Left lung (tissue), 14 donors: ENCODE measurements at places on chromosomes 1 and 21.

- DNase-seq, result no peak
Observed at GRCh38 chr1:218969006-218969405, 204.7 kb upstream of the LYPLAL1 start.

GRCh38 chr1:222794656-222795474 lies 20.0 kb upstream of the DISP1 start:
- DNase-seq, result no peak

DNA sequence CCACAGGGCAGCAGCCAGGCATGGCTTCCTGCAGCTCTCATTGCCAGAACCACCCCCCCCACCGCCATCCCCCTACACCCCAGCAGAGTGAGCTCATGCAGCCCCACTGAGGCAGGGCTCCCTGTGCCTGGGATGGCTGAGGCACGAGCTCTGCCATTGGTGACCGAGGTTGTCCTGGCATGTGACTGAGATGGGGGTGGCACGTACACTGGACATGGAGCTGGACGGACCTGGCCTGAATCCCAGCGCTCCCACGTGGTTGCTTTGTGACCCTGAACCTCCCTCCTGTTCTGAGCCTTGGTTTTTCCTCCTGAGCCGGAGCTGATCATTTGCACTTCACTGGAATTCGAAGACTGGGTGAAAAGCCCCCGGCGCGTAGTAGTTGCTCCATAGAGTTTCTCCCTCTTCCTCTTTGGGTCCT lies 28.3 kb downstream of the ALPL start:
- no peak for DNase-seq

- DNase-seq, result no peak
Observed at GRCh38 chr1:203361945-203362719, 11.2 kb upstream of the FMOD start.

GRCh38 chr1:119086830-119087229 lies 53.6 kb downstream of the WARS2 start:
- DNase-seq, result no peak

GRCh38 chr1:180256341-180257027 lies 26.4 kb downstream of the LHX4 start:
- DNase-seq, result no peak

DNA sequence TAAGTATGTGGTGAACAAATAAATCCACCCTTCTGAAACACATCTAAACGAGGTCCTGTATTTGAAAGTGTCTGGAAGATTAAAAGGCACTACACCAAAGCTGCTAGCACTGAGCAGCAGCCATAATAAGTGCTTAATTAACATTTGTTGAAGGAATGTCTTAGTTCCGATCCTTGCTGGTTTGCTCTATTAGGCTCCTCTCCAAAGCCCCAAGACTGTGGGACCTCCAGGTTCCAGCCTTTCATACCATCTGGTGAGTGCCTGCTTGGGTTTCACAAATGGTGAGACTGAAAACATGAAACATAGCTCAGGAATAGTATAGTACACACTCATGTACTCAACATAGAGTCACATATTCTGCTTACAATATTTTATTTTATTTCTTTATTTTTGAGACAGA lies 640 bp upstream of the CYP2J2 start:
- no peak for DNase-seq

DNA sequence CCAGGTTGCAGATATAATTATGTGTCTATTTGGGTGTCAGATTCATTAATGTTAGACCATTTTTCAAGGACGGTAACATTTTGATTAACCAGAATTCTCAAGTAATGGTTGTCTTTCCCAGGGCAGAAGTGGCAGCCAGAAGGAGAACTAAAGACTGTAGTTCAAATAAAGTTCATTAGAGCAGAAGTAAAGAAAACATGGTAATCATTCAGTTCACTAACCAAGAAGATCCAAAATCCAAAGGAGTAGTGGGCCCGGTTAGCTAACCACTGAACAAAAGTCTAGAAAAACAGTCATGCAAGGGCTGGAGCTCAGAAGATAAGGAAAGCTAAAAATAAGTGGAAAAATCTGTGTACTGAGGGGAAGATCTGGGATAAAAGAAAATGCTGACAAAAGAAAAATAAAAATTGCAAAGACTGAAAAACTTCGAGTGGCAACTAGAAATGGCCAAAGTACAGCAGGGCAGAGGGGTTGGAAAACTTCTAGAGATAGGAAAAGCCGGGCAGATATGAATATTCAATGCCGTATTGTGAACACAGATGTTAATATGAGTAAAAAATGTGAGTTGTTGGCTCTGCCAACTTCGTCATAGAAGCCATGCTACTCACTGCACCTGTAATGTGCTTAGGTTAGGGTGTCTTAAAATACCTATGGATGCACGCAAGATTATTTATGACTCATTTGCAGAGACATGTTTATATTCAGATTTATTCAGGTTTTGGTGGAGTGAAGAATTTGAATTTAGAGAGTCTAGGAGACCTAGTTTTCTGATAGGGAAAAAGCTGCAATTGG lies 925.9 kb downstream of the LTN1 start:
- no peak for DNase-seq

GRCh38 chr1:20785907-20786252 lies 1.2 kb downstream of the HP1BP3 start:
- no peak for DNase-seq

DNA sequence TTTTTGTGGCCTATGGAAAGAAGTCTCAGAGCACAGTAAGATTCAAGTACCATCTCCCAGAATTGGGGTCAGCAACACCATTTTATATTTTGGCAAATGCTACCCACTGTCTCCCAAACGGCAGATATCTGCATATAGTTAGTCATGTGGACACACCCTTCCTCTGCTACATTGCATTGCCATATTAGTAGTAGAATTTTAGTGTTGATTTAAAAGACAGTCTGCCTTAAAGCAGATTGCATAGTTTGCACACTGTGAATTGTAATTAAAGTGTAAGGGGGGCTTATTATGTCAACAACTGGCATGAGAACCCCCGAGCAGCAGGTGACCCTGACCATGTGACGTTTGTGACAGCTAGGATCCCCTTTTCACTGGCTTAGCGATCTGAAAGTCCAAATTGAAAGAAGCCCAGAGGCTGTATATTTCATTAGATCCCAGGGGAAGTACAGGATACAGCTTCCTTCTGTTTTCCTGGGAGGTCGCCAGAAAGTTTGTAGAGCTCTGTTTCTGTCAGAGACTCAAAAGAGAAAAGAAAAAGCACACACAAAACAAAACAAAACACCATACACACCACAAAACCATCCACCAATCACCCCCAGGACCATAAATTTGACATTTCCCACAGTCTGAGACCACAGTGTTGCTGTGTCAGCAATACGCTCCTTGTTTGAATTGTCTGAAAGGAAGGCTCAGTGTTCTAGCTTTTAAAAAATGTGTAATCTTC lies 172.4 kb downstream of the NFIA start:
- no peak for DNase-seq

DNA sequence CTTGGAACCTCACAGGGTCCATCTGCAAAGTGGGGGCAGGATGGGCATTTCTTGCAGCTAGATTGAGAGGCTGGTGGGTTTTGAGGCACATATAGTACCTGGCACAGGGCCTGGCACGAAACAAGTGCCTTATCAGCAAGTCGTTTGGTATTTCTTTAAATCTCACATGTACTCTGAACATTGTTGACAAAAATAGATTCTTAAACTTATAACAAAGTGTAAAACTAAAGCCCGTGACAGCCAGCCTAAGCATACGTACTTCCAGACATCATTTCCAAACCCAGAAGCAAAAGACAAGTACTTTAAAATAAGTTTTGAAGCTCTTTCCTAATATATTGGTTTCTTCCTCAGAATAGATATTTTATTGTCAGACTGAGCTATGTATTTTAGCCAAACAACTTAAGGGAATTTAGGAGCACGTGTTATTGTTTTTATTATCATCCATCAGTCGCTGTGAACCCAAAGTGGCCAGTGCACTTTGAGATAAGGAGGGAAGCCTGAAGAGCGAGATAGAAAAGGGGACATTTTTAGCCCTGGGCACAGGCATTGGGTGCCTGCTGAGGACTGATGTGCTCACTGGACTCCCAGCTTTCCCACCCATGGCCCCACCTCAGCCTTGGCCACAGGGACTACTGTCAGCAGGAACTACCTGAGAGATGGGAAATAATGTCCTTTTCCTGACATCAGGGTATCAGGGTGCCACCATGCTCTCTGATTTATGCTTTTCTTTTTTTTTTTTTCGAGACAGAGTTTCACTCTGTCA lies 3.0 kb downstream of the FBLIM1 start:
- no peak for DNase-seq

- no peak for DNase-seq
Observed at GRCh38 chr1:52460694-52461093, 56.3 kb downstream of the PRPF38A start.

- no peak for DNase-seq
Observed at GRCh38 chr1:154730986-154731489, 123.1 kb upstream of the ADAR start.

DNA sequence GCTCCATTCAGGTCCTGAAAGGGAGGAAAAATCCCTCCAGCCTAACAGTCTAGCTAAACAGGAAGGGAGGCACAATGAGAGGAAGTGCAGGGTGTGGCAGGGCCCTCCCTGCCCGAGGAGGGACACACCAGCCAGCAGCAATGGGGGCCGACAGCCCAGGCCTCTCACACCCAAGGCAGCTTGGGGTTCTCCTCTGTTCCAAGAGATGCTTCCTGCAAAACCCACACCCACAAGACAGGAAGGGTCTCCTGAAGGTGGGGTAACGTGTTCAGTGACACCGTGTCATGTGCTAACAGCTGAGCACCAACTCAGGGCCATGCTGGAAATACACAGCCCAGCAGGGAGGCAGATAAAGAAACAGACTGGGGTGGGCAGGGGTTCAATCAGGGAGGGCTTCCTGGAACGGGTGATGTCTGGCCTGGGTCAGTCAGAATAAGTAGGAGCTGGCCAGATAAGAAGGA lies 10.2 kb downstream of the ECE1 start:
- peak; percentile 57 for DNase-seq

GRCh38 chr1:51910221-51911000 lies 31.9 kb upstream of the NRDC start:
- DNase-seq, result no peak

DNA sequence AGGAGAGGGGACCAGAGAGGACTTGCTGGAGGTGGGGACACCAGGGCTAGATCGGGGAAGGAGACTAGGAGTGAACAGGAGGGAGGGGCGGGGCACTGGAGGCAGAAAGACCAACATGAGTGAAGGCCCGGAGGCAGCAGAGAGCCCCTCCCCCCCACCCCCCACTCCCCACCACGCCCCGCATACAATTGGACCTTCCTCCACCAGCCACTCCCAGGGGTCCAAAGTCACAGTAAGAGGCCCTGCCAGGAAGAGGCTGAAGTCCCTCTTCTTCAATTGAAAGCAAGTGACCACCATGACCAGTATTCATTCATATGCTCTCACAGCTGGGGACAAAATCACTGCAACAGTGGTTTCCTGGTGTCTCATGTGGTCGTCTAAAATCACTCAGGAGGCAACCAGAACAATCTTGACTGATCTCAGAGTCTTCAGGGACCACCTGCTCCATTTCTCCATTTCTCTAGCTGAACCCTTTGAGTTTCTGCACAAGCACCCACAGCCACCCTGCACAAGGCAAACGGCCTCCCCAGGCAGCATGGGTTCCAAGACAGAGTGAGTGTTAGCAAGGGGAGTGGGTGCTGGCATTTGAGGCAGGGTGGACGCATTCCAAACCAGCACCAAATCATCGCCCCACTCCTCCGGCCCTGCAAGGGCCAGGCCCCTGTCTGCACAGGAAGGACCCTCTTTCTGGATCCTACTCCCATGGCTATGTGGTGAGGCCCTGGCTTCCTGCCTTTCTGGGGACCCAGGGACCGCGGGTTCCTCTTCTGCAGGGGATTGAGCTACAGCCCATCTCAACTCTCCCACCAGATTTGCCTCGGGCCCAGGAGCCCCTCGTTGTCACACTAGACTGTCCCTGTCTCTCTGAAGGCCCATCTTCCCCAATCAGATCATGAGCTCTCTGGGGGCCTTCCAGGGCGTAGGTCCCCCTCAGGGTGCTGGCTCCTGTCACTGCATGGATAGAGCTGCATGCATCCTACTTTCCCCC lies 17.0 kb downstream of the LAPTM5 start:
- DNase-seq, result no peak

DNA sequence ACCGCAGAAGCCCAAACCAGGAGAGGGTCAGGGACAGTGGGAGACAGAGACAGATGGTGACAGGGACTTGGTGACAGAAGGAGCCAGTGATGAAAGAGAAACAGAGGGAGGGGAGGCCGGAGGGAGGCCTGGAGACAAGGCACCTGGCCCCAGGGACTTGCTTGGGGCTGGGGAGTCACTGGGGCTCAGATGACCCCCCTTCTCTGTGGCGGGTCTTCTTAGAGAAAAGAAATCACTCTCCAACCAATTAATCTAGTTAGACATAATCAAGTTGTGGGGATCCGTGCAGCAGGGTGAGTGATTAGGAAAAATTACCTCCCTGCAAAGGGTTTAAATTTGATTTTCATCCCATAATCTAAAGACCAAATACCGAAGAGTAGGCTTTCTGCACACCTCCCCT lies 519.8 kb downstream of the PTPRU start:
- no peak for DNase-seq

DNA sequence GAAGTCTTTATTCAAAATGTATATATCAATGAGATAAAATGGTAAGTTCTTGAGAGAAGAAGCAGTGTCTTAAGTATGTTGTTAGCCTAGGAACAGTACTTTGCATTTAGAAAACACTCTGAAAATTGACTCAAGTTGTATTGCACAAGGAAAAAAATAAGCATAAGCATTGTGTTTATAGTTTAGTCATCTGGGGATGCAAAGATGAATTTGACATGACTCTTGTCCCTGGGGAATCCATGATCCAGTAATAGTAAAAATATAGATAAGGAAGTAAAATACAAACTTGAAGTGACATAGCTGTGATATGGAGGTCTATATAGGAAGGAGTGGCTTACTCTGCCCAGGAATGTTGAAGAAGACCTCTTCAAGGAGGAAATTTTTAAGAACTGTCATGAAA lies 185.0 kb upstream of the PTBP2 start:
- DNase-seq, result no peak

- DNase-seq, result no peak
Observed at GRCh38 chr1:110264430-110264829, 54.3 kb downstream of the KCNC4 start.

DNA sequence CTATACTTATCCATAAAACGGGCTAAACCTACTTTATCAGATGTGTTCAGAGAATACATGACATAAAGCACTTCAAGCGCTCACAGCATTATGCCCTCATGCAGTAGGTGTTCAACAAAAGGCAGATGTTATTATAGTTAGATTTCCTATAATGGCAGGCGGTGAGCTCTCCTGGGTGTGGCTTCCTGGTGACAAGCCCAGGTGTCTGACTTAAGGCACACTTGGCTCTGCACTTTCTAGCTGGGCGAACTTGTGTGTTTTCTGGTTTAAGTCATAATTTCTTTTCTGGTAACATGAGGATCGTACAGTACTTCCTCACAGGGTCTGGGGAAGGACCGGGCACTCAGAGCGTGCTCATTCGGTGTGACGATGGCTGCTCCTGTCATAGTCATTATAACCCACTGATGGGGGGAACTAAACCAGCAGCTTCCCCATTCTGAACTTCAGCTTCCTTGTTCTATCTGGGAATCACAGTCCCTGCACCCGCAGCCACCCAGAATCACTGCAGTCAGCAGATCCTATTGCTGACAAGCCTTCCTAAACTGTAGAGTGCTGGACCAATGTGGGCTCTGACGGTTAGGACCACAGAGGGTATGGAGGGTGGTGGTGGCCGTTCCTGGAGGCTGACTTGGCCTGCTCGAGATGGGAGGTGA lies 52.8 kb downstream of the IGSF21 start:
- peak; percentile 12 for DNase-seq
